Left colon (tissue), 2 donors: ENCODE measurements at places on chromosomes 4 and X.

DNA sequence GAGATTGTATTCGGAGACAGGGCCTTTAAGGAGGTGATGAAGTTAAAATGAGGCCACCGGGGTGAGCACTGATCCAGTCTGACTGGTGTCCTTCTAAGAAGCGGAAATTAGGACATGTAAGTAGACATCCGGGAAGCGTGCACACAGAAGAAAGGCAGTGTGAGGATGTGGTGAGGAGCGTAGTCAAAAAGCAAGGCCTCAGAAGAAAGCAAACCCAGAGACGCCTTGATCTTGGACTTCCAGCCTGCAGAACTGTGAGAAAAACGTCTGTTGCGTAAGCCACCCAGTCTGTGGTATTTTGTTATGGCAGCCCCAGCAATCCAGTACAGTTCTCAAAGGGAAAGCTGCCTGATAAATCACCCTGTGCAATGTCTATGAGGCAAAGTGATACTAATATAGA is 153.5 kb downstream of the KCNIP4 start:
- no peak for DNase-seq

DNA sequence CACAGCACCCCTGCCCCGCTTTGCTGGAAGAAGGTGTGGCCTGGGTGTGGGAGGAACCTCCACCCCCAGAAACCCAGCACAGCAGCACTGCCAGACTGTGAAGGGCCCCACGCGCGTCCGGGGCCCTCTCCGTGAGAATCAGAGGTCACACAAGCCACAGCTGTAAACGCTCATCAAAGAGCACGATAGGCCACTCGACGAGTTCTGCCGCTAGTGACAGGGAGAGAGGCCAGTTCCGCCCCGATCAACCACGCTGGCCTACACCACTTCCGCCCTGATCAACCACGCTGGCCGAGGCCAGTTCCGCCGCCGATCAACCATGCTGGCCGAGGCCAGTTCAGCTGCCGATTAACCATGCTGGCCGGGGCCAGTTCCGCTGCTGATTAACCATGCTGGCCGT is 25.9 kb upstream of the ADRA2C start:
- no peak for DNase-seq

DNA sequence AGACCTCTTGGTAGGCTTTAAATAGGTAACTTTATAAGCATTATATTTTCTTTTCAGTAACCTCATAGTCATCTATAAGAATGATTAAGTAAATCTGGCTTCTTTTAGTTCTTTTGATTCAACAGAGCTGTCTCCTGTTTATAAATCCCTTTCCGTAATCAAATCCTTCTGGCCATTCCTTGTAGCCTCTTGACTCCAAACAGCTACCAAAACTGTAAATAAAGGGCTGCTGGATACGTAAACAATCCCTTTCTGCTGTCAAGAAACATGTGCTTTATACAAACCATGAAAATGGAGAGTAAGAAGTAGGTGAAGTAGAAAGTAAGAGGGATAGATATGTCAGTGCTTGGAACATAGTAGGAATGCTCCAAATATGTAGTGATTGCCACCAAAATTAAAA is 183.2 kb upstream of the CASK start:
- no peak for DNase-seq

DNA sequence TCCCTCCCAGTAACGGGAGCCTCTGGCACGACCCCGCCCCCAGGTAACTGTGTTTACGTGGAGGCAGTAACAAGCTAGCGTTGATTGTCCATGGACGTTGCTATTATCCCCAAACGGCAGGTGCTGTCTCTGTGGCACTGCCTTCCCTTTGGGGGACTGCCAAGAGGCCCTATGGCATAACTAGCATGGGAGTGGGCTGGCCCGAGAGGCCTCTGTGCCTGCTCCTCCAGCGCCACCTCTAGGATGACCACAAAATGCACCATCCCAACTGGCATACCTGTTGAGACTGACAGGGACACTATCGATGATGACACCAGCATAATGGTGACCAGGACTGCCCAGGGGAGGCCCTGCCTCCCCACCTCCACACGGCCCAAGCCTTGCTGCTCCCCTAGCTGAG is 1.5 kb downstream of the SRPK3 start:
- no peak for DNase-seq

GRCh38 chr4:82688091-82688795 is 110.4 kb downstream of the SCD5 start:
- no peak for DNase-seq

- DNase-seq, result no peak
These were observed 79.7 kb upstream of the PRSS48 start for GRCh38 chr4:151197247-151197646.

GRCh38 chr4:19947349-19947748 is 304.4 kb upstream of the SLIT2 start:
- DNase-seq, result no peak
